Activated gamma-delta T cell treated with Interleukin-2 at 50 U/mL for 16 hours (primary cell): ENCODE measurements at places on chromosomes 7 and 10.

- no peak for DNase-seq
These were observed 3.4 kb downstream of the TLX1 start for GRCh38 chr10:101134299-101135127.

DNA sequence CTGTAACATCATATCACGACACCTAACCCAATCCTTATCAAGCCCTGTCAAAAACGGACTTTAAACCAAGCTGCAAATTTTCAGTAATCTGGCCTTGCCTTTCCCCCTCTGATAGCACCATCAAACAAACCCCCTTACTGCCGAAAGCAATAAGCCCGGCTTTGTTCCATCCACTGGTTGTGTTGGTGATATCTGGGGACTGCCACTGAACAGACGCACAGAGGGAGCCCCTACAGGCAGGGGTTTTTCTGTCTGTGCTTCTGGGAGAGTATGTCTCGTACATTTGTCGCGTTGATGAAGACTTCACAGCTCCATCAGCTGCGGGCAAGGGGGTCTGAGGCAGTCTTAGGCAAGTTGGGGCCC, 550 bp upstream of the PLAU start:
- no peak for DNase-seq

DNA sequence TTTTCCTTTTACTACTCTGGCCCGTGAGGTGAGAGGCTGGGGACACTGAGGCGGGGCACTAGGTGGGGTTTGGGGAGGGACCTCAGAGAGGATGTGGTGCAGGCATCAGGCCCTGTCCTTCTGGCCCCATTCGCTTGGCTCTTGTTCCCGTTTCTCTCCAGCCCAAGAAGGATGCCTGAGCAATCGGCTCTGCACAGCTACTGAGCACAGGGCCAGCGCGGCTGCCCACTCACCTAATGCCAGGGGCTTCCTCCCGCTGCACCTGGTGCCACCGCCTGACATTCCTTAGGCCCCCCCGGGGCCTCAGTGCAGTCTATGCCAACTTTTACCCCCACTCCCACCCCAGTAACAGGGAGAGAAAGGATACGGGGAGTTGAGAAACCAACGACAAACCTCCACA, 12.5 kb downstream of the EMX2 start:
- DNase-seq = no peak

GRCh38 chr7:158357898-158358821, 229.5 kb downstream of the PTPRN2 start:
- no peak for DNase-seq

- no peak for DNase-seq
These were observed 44.7 kb downstream of the ABLIM1 start for GRCh38 chr10:114613237-114613979.

DNA sequence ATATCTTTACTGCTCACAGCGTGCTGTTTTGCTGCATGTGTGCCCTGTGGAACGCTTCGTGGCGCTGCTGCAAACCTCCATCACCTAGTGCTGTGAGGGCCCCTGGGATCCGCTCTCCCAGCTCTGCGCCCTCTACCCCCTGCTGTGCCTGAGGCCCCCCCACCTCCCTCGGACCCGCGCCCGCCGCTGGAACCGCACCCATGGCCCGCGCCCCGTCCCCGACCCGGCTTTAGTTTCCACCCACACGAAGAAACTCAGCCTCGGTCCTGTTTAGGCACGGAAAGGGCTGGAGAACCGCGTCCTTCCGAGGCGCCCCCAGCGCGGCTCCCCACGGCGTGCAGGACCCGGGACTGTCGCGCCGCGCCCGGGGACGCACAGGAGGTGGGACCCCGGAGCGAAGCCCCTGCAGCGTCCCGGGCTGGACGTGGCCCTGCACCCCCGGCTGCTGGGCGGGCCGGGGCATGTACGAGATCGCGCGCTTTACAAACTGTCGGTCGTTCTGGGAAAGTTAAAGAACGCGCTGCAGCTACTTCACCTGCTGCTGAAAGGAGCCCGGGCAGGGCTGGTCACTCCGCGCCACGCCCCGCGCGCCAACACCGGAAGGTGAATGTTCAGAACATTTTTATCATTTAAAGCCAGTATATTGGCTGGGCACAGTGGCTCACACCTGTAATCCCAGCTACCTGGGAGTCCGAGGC, 54.3 kb downstream of the BMS1 start:
- no peak for DNase-seq

GRCh38 chr7:20991544-20991943, 204.9 kb upstream of the SP8 start:
- no peak for DNase-seq

GRCh38 chr10:114179148-114179547, at the start of gene TDRD1:
Gene TDRD1, plus strand, starts transcription at chr10:114179353. Its CDS starts 8,479 bp downstream, at chr10:114187832.
- no peak for DNase-seq

GRCh38 chr10:80509108-80509402, 28.6 kb upstream of the SH2D4B start:
- no peak for DNase-seq

DNA sequence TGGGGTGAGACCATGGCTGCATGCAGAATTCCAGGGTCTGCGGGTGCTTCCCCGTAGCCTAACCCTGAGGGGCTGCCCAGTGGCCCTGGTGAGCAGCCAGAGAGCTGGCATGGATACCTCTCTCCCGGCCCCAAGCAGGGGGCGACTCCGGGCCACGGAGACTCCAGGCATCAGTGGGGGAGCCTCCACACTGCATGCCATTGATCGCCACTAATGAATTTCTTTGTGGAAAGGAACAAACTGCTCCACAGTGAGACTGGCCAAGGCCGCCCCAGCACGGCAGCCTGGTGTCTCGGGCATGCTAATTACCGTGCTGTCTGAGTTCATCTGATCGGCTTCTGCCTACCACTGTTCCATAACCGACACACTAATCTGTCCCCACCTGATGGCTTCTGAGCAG, 184.4 kb downstream of the GRID1 start:
- no peak for DNase-seq

GRCh38 chr10:52314822-52315552, 906 bp downstream of the DKK1 start:
- DNase-seq = no peak

- no peak for DNase-seq
These were observed 35.3 kb upstream of the STARD3NL start for GRCh38 chr7:38142736-38143135.

DNA sequence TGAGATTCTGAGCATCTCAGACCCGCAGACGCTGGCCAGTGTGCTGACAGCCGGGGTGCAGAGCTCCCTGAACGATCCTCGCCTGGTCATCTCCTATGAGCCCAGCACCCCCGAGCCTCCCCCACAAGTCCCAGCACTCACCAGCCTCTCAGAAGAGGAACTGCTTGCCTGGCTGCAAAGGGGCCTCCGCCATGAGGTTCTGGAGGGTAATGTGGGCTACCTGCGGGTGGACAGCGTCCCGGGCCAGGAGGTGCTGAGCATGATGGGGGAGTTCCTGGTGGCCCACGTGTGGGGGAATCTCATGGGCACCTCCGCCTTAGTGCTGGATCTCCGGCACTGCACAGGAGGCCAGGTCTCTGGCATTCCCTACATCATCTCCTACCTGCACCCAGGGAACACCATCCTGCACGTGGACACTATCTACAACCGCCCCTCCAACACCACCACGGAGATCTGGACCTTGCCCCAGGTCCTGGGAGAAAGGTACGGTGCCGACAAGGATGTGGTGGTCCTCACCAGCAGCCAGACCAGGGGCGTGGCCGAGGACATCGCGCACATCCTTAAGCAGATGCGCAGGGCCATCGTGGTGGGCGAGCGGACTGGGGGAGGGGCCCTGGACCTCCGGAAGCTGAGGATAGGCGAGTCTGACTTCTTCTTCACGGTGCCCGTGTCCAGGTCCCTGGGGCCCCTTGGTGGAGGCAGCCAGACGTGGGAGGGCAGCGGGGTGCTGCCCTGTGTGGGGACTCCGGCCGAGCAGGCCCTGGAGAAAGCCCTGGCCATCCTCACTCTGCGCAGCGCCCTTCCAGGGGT, 703 bp downstream of the RBP3 start:
- no peak for DNase-seq

DNA sequence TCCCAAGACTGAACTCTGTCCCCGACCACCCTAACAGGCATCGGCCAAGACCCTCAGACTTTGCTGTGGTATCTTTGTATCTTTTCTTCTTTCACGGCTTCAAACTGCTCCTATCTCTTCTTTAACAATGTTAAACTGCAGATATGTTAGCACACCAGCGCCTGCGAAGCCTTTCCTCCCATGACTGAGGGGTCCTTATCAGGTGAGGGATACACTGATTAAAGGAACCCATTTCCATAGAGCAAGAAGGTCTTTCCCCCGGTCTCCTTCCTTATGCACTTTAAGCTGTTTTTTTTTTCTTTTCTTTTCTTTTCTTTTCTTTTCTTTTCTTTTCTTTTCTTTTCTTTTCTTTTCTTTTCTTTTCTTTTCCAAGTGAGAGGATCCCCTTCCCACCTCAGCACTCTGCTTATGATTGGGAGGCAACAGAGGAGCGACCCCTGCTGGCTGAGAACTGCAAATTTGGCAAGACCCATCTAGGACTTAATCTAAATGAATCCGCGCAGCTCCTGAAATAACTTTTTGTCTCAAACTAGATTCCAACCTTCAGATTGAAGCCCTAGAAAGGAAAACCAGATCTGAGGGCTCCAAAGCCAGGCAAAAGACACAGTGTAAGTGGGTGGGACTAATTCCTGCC, 109.9 kb downstream of the ITGB8 start:
- no peak for DNase-seq

DNA sequence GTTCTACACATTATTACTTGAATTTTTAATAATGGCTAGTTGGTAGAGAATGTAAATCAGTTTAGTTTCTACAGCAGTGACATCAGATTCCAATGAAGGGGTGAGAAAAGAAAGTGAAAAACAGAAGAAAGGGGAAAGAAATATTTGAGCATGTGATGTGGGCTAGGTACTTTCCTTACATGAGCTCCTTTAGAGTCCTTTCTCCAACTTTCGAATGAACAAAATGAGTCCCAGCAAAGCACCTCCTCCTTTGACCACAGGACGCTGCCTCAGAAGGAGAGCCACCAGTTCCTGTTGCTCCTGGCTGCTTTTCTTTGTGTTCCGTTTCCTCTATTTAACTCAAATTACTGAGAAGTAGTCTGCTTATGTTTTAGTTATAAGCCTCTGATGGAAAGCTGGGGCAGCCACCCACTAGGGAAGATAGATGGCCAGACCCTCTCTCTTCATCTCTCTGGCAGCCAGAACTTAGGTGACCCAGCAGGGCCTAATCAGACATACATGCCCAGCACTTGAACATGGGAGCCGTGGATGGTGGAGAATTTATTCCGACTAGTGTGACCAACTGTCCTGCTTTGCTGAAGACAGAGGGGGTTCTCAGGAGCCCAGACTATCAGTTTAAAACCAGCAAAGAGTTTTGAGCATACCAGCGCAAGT, 82.4 kb upstream of the NME8 start:
- no peak for DNase-seq

- DNase-seq = no peak
These were observed 52.5 kb upstream of the NFKB2 start for GRCh38 chr10:102342958-102343357.
